CD4-positive, alpha-beta T cell treated with Interleukin-6 at 100 ng/mL for 8 hours (primary cell): ENCODE measurements at places on chromosomes 7 and 10.

GRCh38 chr10:112559349-112559748, 112.3 kb downstream of the VTI1A start:
- DNase-seq = no peak

DNA sequence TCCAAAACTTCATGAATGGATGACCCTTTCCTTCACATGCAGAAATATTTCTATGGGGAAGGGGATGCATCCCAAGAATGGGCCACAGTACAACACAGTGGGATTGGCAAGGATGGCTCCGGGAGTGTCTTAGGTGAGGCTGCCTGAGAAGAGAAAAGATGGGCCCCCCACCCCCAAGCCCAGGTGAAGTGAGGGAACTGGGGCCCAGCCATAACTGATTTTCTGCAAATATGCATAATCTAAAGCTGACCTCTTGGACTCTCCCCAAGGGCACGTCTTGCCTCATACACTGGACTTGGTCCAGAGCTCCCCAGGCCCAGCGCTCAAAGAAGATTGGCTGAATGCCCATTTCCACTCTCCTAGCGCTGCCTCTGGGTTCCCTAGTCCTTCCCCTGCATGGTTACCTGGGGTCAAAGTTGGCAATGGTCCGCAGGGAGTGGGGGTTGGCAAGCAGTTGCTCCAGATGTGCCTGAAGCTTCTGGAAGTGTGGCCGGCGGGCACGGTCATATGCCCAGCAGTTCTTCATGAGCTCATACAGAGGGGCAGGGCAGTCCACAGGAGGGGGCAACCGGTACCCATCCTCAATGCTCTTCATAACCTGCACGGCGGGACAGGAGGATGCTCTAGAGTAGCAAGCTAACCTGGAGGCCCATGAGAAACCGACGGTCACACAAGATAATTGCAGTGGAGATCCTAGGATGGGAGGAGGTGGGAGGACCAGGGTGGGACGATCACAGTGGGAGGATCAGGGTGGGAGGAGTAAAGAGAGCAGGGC, 12.3 kb downstream of the ZYX start:
- no peak for DNase-seq

DNA sequence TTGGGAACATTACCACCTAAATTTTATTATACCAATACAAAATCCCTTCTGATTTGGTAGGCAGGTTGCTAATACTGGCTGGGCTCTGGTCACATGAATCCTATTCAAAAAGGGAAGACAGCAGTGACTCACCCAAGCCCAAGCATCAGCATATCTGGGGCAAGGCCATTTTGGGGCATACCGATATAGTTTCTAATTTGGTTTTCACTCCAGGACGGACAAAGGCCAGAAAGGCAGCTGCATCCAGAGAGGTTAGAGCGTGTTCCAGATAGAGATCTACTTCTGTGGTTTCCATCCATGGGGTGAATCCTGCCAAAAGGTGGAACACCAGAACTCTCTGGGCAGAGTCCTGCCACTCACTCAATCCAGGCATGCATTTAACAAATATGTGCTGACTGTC, 335.8 kb downstream of the ELMO1 start:
- no peak for DNase-seq

GRCh38 chr7:115805458-115805857, 225.1 kb downstream of the TFEC start:
- DNase-seq = no peak

DNA sequence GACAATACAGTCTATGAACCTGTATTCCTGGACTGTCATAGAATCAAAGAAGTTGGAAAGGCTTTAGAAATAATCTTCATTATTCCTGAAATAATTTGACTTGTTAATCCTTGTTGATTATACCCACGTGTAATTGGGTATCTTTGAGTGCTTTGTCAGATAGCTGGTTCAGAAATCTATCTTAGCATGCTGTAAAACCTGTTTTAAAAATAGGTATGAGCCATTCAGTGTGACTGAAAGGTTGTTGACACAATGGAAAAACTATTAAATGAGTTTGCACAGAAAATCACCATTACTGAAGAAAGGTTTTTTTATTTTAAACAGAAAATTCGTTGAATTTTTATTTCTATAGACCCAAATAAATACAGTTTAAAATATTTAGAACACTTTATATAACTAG, 38.7 kb downstream of the PHTF2 start:
- DNase-seq = no peak

DNA sequence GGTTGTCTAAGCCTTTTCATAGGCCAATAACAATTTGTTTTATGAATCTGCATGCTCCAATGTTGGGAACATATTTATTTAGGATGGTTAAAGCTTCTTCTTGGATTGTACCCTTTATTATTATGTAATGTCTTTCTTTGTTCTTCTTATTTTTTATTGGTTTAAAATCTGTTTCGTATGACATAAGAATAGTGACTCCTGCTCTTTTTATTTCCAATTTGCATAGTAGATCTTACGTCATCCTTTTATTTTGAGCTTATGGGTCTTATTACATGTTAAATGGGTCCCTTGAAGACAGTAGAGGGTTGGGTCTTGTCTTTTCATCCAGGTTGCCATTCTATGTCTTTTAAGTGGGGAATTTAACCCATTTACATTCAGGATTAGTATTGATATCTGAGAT, 561.9 kb upstream of the GHITM start:
- no peak for DNase-seq

DNA sequence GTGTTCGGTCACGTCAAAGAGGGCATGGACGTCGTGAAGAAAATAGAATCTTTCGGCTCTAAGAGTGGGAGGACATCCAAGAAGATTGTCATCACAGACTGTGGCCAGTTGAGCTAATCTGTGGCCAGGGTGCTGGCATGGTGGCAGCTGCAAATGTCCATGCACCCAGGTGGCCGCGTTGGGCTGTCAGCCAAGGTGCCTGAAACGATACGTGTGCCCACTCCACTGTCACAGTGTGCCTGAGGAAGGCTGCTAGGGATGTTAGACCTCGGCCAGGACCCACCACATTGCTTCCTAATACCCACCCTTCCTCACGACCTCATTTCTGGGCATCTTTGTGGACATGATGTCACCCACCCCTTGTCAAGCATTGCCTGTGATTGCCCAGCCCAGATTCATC, 6.5 kb downstream of the PPIF start:
- DNase-seq = no peak

DNA sequence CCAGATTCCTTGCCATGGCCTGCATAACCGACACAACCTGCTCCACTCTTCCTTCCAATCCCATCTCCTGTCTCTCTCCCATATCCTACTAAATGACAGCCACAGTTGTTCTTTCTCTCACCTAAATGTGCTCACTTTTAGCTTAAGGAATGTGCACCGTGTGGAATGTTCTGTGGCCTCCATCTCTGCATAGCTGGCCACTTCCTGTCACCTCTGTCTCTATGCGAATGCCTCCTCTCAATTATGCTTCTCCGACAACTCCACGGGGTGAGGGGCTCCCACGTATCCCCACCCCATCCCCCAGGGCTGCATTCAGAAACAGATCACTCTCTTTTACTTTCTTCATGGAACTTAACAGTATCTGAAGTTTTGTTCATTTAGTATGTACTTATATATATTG, 110.7 kb downstream of the RAB18 start:
- DNase-seq = no peak

DNA sequence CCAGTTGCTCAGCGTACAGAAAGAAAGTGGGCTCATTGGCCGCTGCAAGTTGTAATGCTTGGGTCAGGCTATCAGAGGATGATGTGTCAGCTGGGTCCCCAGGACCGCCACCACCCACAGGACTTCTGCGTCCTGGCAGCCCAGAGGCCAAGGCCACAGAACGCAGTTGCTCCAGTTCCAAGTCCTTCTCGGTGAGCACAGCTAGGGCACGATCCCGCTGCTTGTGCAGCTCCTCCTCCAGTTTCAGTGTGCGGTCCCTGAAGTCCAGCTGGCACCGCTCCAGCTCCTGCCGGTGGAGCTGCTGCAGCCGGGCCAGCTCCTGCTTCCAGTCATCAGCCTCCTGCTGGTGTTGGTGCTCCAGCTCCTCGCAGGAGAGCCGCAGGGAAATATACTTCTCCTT, 3.0 kb downstream of the GCC1 start:
- DNase-seq = no peak

GRCh38 chr7:19519443-19520021, 189.3 kb downstream of the POLR1F start:
- DNase-seq = no peak

- DNase-seq = no peak
These were observed 49.0 kb upstream of the SEMA3E start for GRCh38 chr7:83697804-83698530.

DNA sequence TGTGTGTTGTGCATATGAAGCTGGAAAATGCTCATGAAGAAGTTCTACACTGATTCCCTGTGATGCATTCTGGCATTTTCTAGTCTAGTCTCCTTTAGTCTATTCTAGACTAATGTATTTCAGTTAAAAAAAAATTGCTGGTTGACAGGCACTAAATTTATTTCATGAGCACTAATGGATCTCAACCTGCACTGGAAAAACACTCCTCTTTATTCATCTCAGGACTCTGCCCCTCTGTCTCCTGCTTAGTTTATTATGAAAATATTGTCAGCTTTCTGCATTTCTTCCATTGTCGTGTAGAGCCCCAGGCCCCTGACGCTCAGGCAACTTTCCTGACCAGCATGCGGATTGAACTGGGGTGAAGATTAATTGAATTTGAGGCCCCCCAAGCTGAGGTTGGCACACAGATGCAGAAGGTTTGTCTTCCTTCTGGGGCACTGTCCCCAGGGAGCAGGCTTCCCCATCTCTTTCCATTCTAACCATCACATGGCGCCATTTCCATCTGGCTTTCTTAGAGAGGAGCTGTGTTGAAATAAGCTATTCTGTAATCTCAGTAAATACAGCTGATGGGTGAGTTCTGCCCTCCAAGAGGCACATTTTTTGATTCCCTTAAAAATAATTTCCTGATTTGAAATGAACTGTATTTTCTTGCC, 128.7 kb downstream of the INSYN2A start:
- no peak for DNase-seq

DNA sequence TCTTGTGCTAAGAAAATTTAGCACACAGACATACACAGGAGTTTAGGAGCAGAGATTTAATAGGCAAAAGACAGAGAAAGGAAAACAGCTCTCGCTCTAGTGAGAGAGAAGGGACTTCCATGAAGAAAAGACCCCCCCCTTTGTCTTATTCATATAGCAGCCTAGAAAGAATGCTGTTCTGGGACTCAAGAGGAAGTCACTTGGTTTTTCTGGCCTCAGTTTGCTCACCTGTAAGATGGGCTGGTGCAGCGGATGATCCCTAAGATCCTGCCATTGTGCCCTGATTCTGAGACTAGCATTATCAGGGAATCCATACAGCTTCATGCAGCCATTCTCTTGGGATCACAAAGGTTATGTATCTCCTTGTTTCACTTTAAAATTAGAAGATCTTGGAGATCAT, 42.7 kb downstream of the LYZL2 start:
- DNase-seq = no peak

DNA sequence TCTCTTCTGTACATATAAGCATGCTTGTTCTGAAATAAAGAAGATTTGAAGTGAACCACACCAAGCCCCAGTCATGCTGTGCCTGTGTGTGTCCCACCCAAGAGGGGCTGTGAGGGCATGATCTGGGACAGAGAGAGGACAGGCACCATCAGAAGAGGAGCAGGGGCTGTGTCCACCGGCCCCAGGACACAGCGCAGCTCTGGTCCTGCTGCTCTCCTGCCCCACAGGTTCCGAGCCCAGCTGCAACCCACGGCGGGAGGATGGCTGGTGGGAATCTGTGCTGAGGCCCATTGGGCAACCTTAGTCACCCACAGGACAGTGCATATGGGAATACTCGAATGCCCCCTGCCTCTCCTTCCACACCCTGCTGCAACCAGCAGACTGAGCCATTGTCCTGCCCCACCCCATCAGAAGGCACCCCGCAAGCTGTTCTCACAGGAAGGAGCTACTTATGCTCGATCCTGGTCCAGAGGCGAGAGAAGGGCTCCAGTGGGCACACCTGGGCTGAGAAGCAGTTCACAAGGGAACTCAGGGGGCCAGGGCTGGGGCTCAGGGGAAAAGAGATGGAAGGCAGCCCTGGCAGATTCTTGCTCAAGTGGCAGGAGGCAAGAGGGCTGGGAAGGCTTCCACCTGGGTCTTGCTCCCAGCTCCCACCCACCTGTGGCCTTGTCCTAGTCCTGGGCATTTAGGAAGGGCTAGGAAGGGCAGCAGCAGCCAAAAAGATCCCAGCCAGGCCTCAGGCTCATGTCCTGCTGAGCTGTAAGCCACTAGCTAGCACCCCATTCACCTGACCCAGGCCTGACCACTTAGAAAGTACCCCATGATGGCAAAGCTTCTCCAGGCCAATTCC, 31.9 kb downstream of the LDB3 start:
- no peak for DNase-seq

- no peak for DNase-seq
These were observed 71.7 kb downstream of the MTURN start for GRCh38 chr7:30206491-30206890.
